ENCODE measurements at places on chromosomes 2 and 18. TPM values are rescaled to one million over a fixed set of nuclear protein-coding genes. Genes with fewer than 3 reads are reported as not detected.

DNA sequence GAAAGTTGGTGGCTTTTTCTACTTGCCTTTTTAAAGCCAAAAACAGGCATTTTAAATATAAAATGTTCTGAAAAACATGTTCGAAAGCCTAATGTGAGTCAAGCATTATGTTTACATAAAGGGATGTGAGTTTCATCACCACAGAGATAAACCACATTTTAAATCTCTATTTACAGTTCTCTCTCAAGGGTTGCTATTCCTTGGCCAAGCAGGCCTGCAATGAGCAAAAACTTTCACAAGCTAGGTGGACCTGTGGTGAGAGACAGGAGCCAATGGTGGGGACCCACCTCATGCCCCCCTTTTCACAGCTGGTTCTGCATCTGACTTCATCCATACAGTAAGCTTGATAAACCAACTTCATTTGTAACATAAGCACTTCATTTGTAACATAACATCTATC is 65.1 kb downstream of the CUL3 start:
- no peak for DNase-seq

DNA sequence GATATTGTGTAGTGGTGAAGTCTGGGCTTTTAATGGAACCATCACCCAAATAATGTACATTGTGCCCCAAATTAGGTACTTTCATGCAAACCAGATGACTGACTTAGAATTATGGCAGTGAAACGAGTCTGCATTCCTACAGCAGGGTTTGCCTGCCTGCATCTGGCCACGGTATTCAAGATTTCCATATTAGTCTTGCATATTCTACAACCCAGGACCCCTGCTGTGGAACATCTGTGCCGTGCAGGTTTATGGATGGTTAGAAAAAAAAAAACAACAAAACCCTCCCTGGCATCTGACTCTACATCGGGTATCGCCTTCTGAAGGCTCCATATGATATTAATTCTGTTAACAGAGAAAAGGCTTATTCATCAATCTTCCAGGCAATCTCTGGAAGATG is 394.8 kb downstream of the DCDC2C start:
- DNase-seq, result no peak

- DNase-seq, result no peak
Observed at GRCh38 chr2:160114020-160114419, 51.6 kb upstream of the PLA2R1 start.

DNA sequence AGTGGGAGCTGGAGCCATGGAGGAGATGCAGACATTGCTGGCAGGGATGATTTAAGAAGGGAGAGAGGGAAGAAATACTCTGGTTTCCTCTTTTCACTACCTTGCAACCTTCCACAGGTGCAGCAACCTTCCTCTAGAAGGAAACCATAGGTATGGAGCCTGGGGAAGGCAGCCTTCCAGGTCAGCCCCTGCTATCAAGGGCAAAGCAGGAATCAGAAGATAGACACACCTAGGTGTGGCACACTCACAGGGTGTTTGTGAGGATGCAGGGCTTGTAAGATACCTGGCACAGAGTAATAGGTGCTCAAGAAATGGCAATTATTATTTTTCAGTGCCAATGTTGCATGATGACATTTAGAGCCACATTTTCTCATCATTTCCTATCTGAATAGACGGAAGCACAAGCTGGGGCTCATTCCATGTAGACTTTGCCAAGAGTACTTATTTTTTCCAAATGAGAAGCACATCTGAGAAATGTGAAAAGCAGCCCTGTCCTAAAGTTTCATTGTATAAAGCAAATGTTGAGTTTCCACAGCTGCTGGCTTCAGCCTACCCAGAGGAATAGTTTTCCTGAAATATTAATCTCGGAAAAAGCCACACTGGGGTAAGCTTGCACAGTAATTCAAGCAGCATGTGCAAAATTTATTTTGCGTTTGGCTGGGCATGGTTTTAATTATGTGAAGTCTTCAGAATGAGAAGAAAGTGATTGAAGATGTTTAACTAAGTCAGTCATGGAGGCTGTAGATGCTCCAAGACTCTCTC is 20.6 kb downstream of the EVA1A start:
- peak; percentile 28 for DNase-seq

DNA sequence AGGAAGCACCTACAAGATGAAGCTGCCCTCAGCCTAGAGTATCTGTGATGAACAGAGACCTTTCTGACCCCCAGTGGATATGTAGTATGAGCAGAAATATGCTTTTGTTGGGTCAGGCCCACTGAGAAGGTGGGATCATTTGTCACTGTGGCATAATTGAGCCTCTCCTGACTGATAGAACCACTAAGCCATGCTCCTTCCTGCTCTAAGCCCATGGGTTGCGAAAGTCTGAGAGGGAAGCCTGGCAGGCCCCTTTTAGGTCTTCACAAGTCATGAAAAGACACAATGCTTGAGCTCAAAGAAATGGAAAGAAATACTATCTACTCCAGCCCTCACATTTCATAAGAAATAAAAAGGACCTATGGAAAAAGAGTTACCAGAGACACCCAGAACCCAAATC is 127.7 kb downstream of the TNS1 start:
- DNase-seq, result no peak

GRCh38 chr18:58194028-58194427 is 150.0 kb downstream of the NEDD4L start:
- DNase-seq, result no peak

GRCh38 chr2:113895819-113896563 is 6.1 kb downstream of the ACTR3 start:
- no peak for DNase-seq

DNA sequence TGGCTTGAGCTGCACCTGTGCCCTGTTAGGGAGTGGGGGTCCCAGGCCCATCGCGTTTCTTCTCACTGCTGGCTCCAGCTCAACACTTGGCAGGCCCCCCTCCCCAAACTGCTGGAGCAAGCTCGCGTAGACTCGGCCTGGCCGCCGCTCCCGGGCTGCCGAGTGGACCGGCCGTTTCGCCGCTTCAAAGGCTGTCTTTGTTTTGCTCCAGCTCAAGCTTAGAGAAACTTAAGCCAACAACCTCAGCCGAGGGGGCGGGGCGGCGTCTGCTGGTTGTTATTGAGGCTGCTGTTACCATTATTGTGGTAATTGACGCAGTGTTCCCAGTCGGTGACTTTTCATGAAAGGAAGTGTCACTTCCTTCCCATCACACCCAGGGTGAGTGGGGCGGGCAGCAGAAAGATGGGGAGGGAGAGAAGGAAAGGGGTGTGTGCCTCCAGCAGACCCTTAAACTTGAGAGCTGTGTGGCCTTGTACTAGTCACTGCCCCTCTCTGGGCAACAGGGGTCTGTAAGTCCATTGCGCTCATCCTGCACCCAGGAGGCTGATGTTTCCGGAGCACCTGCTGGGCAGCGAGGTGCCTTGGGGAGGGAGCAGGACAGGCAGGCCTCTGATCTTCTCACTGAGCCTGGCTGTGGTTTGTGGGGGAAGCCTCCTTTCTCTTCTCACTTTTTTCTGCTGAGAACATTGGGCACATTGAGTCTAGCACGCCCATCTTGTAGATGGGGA is 2.1 kb downstream of the ARID5A start:
- peak; percentile 88 for DNase-seq

- no peak for DNase-seq
Observed at GRCh38 chr2:185771396-185771795, 32.8 kb downstream of the FSIP2 start.

DNA sequence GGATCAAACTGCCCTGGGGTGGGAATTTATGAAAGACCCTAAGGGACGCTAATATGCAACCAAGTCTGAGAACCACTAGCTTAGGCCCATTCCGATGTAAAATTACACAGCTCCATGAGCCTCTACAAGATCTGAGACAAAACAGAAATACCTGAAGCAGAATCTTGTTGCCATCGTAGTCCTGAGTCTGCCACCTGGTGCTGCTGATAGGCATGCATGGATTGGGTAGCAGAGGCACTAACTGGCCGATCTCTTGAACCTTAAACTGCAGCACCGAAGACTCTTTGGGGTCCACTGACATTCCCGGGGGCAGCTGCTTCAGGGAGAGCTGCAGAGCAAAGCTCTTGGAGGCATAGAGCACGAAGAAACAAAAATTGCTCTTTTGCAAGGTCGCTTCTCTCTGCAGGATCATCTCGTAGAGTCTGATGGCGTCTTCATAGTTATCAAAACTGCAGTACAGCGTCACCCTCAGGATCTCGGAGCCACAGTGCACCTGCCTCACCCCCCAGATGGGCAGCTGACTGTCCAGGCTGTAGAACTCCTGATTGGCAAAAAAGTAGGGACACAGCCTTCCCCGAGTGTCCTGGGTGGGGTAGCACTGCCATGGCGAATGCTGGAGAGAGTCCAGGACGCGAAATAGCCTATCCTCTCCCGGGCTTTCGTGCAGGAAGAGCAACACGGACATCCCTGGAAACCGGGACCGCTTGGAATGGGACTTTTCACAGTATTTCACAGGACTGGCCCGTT is 848 bp downstream of the FAM124B start:
- DNase-seq, result no peak

DNA sequence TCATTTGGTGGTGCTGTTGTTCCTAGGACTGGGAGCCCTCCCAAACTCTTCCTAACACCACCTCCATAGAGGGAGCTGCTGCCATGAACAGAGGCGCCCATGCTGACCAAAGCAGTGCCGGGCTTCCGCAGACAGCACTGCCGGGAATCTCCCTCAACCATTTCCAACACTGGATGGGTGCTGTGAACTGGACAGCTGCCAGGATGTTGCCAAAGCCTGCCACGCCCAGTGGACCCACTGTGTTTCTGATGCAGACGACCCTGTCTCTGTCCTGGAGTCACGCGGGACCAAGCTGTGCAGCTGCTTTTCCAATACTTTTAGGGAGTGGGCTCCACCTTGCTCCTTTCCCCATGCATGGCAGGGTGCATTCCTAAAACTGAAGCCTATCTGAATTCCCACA is 16.9 kb upstream of the GNAL start:
- peak; percentile 47 for DNase-seq

DNA sequence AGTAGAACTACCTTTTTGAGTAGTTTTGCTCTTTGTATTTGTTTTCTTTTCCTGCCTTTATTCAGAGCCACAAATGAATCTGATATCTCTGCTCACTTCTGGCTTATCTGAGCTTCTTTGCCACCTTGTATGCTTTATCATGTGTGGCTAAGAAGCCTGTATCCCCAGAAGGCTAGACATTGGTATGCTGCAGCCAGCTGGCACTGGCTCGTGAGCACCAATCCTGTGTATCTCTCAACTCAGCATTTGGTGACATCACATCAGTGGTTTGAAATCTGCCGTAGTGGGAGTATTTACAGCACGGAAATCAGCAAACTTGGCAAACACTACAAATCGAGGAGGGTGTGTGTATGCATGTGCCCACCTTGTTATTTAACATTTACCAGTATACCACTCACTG is 183.7 kb upstream of the LHCGR start:
- no peak for DNase-seq

DNA sequence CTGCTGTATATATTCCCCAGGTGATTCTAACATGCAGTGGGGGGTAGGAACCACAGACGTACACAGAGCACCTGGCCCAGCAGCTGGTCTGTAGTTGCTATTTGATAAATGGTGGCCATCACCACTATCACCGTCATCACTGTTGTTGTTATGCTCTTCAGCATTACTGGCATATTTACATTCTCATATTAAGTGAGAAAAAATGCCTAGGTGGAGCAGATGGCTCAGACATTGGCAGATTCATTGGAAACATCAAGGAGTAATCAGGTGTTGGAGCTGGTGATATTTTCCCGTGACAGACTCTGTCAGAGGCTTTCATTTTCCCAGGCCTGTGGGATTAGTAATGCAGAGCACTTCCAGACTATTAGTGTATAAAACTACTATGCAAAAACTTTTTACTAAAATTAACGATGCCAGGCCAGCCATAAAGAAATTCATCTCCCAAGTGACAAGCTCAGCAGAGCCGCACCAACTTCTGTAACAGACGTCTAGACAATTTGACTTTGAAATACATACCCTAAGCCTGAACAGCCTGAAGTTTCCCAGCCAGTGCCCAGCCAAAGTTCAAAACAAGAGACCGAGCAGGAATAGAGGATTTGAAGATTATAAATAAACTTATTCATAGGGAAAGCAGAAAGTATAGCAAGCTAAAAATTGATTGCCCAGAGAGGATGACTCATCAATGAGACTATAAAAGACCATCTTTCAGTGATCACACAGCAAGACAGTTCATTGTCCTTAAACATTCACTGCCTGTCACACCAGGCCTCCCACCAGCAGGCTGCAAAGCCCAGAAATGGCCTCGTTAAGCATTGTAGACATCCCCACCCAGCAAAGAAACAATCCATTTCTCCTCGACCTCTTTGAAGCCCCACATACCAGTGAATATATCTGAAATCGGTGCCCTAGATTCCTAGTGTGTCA is 247.4 kb upstream of the CHAC2 start:
- DNase-seq, result no peak

DNA sequence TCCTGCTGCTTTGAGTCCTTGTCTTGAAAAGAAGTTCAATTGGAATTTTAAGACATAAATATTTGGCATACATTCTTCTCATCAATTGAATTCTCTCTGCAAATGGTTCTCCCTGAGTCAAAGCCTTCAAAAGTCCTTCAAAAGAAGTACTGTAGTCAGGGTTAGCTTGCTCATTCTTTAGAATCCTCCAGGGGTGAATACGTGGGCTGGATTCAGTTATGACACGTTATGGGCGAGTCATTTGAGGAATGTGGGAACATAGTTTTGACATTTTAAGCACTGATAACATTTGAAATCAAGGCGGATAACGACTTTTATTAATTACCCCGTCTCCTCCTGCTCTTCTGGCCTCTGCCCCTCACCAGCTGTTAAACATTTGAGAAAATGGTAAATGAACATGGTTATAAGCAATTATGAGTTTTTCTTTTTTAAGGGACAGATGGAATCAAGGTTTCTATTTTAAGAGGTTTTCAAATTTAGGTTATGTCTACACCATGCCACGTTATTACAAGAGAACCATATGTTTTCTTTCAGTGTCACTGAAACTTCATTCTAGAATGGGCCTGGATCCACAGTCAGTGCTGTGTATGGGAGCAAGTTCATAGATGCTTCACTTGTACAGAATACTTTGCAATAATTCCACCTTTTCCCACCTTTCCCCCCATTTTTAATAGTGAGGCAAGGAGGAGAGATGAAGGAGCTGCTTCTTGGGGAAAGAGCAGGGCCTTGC is 273.1 kb downstream of the TSN start:
- no peak for DNase-seq

- DNase-seq, result no peak
Observed at GRCh38 chr2:237638176-237638575, 10.8 kb downstream of the LRRFIP1 start.

ASPRV1 gene
- 0.49 TPM for total RNA-seq

ZSWIM2 gene
- not detected for total RNA-seq

ZFP36L2 gene
- total RNA-seq, result 206 TPM

SLC9A2 gene
- total RNA-seq, result not detected

CCDC141 gene
- total RNA-seq, result 2.0 TPM
